Peyer's patch (tissue), 4 donors: ENCODE measurements at places on chromosomes 3 and 15. TPM values are rescaled to one million over a fixed set of nuclear protein-coding genes. Genes with fewer than 3 reads are reported as not detected.
A peak's percentile ranks its signal among the peaks of the same experiment; 100 is the strongest.

GRCh38 chr3:28012830-28013229, 228.6 kb upstream of the CMC1 start:
- no peaks in the 10 kb centered on the region for H3K27me3 ChIP-seq
- no peaks in the 10 kb centered on the region for H3K4me1 ChIP-seq
- no peak overlapping the region for H3K4me3 ChIP-seq

DNA sequence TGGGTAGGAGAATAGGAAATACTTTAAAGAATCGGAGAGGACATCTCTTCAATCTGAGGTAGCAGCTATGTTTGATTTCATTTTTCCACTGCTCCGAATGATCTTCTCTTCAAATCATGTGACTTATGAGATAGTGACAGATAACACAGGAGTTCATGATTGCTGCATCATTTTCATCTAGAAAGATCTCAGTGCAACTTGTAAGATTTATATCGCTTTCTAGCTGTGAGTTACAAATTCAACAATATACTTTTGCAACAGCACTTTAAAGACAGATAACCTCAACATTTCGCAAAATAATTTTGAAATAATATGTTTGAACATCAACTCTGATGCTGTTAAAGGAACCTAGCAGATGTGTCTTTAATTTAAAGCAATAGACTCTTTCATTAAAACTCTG, 99.9 kb upstream of the CCDC80 start:
- no peaks in the 10 kb centered on the region for H3K4me1 ChIP-seq
- no peaks in the 10 kb centered on the region for H3K36me3 ChIP-seq
- H3K4me3 ChIP-seq: no peak overlapping the region
- no peak for DNase-seq
- H3K27me3 ChIP-seq: no peaks in the 10 kb centered on the region

GRCh38 chr3:108124337-108125152, 33.7 kb upstream of the CD47 start:
- peak overlapping the region; percentile 60 for H3K27ac ChIP-seq
- no peak for DNase-seq
- H3K4me1 ChIP-seq: no peaks in the 10 kb centered on the region
- H3K4me3 ChIP-seq: no peak overlapping the region

DNA sequence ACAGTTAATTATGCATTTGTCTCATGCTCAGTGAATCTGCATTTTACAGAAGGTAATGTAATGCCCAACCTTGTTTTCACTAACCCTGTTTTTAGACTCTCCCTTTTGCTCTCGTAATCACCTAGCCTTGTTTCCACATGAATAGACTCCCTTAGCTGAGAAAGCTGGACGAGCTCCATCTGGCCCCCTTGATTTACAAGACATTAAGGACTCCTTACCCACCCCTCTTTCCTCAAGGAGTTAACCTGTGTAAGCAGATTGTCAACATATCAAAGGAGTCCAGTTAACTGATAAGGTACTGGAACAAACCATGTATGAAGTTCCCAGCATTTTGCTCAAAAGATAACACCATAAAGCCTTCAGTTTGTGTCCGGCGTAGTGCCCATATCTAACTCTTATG, 99.6 kb downstream of the VPS8 start:
- no peak for DNase-seq
- H3K4me3 ChIP-seq: no peak overlapping the region
- no peak overlapping the region for H3K27ac ChIP-seq
- no peaks in the 10 kb centered on the region for H3K36me3 ChIP-seq

- H3K27ac ChIP-seq: no peak overlapping the region
- no peaks in the 10 kb centered on the region for H3K27me3 ChIP-seq
- H3K4me1 ChIP-seq: no peaks in the 10 kb centered on the region
- no peak for DNase-seq
These were observed 60.5 kb upstream of the ADPGK start for GRCh38 chr15:72844067-72844466.

- no peaks in the 10 kb centered on the region for H3K27me3 ChIP-seq
- H3K36me3 ChIP-seq: no peaks in the 10 kb centered on the region
- H3K4me1 ChIP-seq: no peaks in the 10 kb centered on the region
- DNase-seq: no peak
- H3K4me3 ChIP-seq: no peak overlapping the region
- no peak overlapping the region for H3K27ac ChIP-seq
These were observed 17.3 kb downstream of the SUCNR1 start for GRCh38 chr3:151890721-151891141.

- H3K4me1 ChIP-seq: no peaks in the 10 kb centered on the region
- DNase-seq: no peak
- no peaks in the 10 kb centered on the region for H3K36me3 ChIP-seq
- no peak overlapping the region for H3K27ac ChIP-seq
- H3K27me3 ChIP-seq: no peaks in the 10 kb centered on the region
These were observed 46.9 kb upstream of the UBE2Q2 start for GRCh38 chr15:75796321-75796720.

DNA sequence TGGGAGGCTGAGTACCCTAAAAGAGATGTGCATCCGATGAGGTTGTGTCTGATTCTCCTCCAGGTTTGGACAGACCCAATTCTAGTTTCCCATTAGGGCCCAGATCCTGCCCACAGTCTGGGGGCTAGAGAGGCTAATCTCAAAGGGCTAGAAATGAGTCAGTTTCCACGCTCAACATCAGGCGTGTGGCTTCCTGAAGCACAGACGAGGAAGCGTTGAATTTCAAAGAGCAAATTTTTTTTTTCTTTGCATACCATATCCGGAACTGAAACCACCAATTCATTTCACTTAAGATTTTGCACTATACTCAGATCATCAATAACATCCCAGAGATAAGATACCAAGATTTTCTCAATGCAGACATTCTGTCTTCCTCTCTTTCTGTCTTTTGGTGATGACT, 173.8 kb upstream of the BCL6 start:
- peak overlapping the region; percentile 29 for H3K27ac ChIP-seq
- DNase-seq: peak; percentile 72
- H3K36me3 ChIP-seq: no peaks in the 10 kb centered on the region
- peaks cover 9% of the 10 kb centered on the region for H3K4me1 ChIP-seq
- no peak overlapping the region for H3K4me3 ChIP-seq

DNA sequence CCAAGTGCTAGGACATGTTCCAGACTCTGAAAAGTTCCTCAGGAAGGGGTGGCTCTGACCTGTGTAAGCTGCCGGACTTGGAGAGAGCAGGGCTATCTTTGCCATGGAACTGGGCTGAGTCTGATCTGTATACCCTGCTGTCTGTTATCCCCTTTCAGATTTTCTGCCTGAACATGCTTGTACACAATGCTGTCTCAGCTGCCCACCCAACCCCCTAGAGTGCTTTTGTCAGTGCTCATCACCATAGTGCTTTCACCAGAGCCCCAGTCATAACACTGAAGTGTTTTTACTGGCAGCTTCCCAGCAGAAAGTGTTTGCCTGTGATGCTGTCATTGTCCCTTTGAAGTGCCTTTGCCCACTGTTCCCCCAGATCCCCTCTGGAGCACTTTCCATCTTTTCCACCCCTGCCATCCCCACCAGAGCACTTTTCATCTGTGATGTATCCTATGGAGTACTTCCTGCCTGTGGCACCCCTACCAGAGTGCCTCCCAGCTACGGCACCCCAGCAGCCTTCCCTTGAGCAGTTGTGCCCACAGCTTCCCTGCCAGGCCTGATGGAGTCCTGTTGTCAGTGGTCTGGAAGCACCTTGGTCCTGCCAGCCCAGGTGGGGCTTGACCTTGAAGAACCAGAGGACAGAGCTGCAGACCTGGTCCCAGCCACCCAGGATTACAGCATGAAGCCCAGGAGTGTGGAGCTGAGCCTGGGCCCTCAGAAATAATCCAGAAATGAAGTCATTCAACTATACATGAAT, 397.7 kb downstream of the DIPK2A start:
- H3K36me3 ChIP-seq: no peaks in the 10 kb centered on the region
- H3K27ac ChIP-seq: no peak overlapping the region
- H3K4me3 ChIP-seq: no peak overlapping the region
- H3K4me1 ChIP-seq: no peaks in the 10 kb centered on the region
- H3K27me3 ChIP-seq: no peaks in the 10 kb centered on the region
- DNase-seq: no peak

- no peak overlapping the region for H3K27ac ChIP-seq
- no peaks in the 10 kb centered on the region for H3K27me3 ChIP-seq
- H3K4me3 ChIP-seq: no peak overlapping the region
These were observed 172.9 kb upstream of the SLC2A2 start for GRCh38 chr3:171199473-171199829.

GRCh38 chr3:60781935-60782334, 469.3 kb downstream of the FHIT start:
- H3K4me1 ChIP-seq: no peaks in the 10 kb centered on the region
- H3K4me3 ChIP-seq: no peak overlapping the region
- H3K36me3 ChIP-seq: no peaks in the 10 kb centered on the region

GRCh38 chr3:41600616-41601015, 361.3 kb downstream of the ULK4 start:
- no peaks in the 10 kb centered on the region for H3K27me3 ChIP-seq
- no peak for DNase-seq
- no peaks in the 10 kb centered on the region for H3K36me3 ChIP-seq
- no peak overlapping the region for H3K4me3 ChIP-seq
- no peaks in the 10 kb centered on the region for H3K4me1 ChIP-seq

- no peaks in the 10 kb centered on the region for H3K36me3 ChIP-seq
- no peaks in the 10 kb centered on the region for H3K4me1 ChIP-seq
- no peaks in the 10 kb centered on the region for H3K27me3 ChIP-seq
- H3K27ac ChIP-seq: no peak overlapping the region
- no peak for DNase-seq
These were observed 451.1 kb upstream of the TPRG1 start for GRCh38 chr3:188720636-188721035.

DNA sequence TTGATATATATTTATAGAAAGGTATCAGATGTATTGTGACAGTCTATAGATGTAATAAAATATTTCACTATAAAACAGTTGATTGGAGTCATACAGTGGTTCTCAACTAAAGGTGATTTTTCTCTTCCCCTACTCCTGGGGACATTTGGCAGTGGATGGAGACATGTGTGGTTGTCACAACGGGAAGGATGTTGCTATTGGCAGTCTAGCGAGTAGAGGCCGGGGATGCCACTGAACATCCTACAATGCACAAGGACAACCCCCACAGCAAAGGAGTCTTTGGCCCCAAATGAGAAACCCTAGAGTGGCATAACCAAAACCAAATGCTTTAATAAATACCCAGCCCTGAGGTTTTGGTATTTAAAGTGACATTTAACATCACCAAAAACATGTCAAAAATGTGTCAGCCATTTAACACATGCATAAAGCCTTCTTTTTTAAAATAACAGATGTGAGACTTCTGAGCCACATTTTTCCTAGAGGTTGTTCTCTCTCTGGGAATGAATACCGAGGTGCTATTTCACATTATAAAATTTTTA, 367.5 kb downstream of the PTPRG start:
- no peak overlapping the region for H3K4me3 ChIP-seq
- no peaks in the 10 kb centered on the region for H3K27me3 ChIP-seq
- peaks cover 4% of the 10 kb centered on the region for H3K4me1 ChIP-seq
- no peak overlapping the region for H3K27ac ChIP-seq
- DNase-seq: no peak

GRCh38 chr3:178536211-178537079, at the start of gene KCNMB2:
TSS of gene KCNMB2 (plus strand) at chr3:178536436.
- H3K4me1 ChIP-seq: no peaks in the 10 kb centered on the region
- H3K27ac ChIP-seq: no peak within 1 kb of the TSS
- H3K36me3 ChIP-seq: no peaks in the 10 kb centered on the region
- no peaks in the 10 kb centered on the region for H3K27me3 ChIP-seq
- H3K4me3 ChIP-seq: peak within 1 kb of the TSS; percentile 41

- DNase-seq: no peak
- no peaks in the 10 kb centered on the region for H3K4me1 ChIP-seq
- no peaks in the 10 kb centered on the region for H3K36me3 ChIP-seq
- H3K27ac ChIP-seq: no peak overlapping the region
These were observed 4.6 kb upstream of the LMOD3 start for GRCh38 chr3:69126999-69127398.

DNA sequence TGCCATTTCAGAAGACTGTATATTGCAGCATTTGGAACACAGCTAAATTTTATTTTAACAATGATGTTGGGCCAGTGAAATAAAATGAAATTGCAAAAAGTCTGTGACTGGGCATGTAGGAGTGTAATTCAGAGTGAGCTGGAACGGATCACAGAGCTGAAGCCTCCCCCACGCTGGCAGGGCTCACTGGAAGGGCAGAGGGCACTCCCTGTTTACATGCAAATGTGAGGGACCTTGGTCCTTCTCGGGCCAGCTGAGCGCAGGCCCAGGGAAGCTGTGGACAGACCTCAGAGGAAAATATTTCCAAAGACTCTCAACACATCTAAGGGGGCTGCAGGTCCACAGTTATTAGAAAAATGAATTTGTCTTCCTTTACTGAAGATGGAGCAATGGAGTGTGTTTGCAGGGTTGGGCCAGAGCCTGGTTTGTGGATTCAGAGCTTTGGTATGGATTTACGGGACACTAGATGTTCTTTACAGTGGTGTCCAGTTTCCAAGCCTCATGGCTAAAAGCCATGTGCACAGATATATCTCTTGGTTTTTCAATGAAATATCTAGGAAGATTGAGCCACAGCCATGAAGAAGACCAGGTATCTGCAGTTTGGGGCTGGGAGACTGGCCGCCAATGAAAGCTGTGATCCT, 32.0 kb downstream of the TRPM1 start:
- H3K4me3 ChIP-seq: no peak overlapping the region
- no peaks in the 10 kb centered on the region for H3K4me1 ChIP-seq
- H3K27ac ChIP-seq: no peak overlapping the region
- H3K27me3 ChIP-seq: no peaks in the 10 kb centered on the region

- H3K4me1 ChIP-seq: no peaks in the 10 kb centered on the region
- H3K36me3 ChIP-seq: no peaks in the 10 kb centered on the region
- H3K4me3 ChIP-seq: no peak overlapping the region
- DNase-seq: no peak
- H3K27ac ChIP-seq: no peak overlapping the region
These were observed 5.5 kb upstream of the VGLL3 start for GRCh38 chr3:86996261-86996955.

GRCh38 chr15:78000091-78000926, 77.2 kb downstream of the TBC1D2B start:
- no peak overlapping the region for H3K4me3 ChIP-seq
- peak; percentile 94 for DNase-seq
- no peaks in the 10 kb centered on the region for H3K36me3 ChIP-seq
- H3K27me3 ChIP-seq: no peaks in the 10 kb centered on the region
- H3K27ac ChIP-seq: no peak overlapping the region

- H3K36me3 ChIP-seq: no peaks in the 10 kb centered on the region
- no peak overlapping the region for H3K27ac ChIP-seq
- no peaks in the 10 kb centered on the region for H3K4me1 ChIP-seq
These were observed 72.6 kb downstream of the ZBTB20 start for GRCh38 chr3:115074502-115074901.

- H3K4me3 ChIP-seq: no peak overlapping the region
- no peaks in the 10 kb centered on the region for H3K27me3 ChIP-seq
- peak; percentile 80 for DNase-seq
- H3K27ac ChIP-seq: no peak overlapping the region
- no peaks in the 10 kb centered on the region for H3K4me1 ChIP-seq
These were observed 26.9 kb upstream of the MYO1E start for GRCh38 chr15:59399465-59400102.

- H3K27me3 ChIP-seq: no peaks in the 10 kb centered on the region
- peak overlapping the region; percentile 52 for H3K27ac ChIP-seq
- DNase-seq: no peak
These were observed 26.2 kb downstream of the RBPMS2 start for GRCh38 chr15:64749167-64749566.

ADPRH gene
- 5.0 TPM for total RNA-seq

MUSTN1 gene
- total RNA-seq: 28.9 TPM

CCDC9B gene
- 23.1 TPM for total RNA-seq

PLCH1 gene
- total RNA-seq: 12.4 TPM

HACD3 gene
- total RNA-seq: 24.5 TPM

CLRN1 gene
- not detected for total RNA-seq

PPP1R14D gene
- total RNA-seq: 217 TPM

C3orf20 gene
- total RNA-seq: not detected

ITPKA gene
- 28.9 TPM for total RNA-seq

AGBL1 gene
- total RNA-seq: not detected

IQCH gene
- 0.94 TPM for total RNA-seq

ANKRD34C gene
- not detected for total RNA-seq

IL17RE gene
- 123 TPM for total RNA-seq

GATA2 gene
- total RNA-seq: 11.6 TPM

APOD gene
- 29.9 TPM for total RNA-seq
